ENCODE measurements at places on chromosomes 5 and 9. TPM values are rescaled to one million over a fixed set of nuclear protein-coding genes. Genes with fewer than 3 reads are reported as not detected.

ARL10 gene
- 6.7 TPM for polyA plus RNA-seq

ENTPD8 gene
- polyA plus RNA-seq: not detected

DNA sequence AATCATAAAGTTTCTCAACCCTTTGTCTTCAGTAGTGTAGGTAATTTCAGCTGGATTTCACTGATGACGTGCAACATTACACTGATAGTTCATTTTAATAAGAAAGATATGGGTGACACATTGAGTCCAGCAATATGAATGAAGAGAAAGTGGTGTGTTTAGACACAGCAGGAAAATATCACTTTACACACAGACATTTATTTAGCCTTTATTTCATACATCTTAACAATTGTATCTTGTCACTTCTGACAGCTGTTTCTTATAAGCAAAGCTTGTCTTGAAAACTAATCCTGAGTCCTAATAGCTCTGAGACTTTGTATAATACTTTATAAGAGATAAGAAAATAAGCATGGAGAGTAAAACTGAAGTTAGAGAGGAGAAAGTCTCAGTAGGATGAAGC, 720.5 kb upstream of the NUDT12 start:
- DNase-seq: no peak

DNA sequence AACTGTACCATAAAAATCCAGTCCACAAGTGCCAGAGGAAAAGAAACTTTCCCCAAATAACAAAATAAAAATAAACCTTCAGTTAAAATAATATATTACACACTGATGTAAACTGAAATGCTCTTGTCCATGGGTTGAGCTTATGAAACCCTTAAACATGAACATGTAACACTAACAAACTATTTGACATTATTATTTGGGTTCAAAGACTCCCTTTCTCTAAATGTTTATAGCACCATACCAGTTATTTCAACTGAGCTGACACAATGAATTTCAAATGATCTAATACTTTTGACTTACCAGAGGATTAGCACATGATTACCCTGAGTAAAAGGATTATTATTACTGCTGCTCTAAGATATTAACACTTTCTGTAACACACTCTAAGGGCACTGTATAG, 251.1 kb downstream of the BNC2 start:
- DNase-seq: no peak

- no peak for DNase-seq
These were observed 30.8 kb downstream of the GALNT12 start for GRCh38 chr9:98838155-98838867.
